ENCODE measurements at places on chromosomes 1 and 21.

GRCh38 chr1:200182701-200183100, 155.2 kb downstream of the NR5A2 start:
- DNase-seq, result no peak

- DNase-seq, result no peak
Observed at GRCh38 chr1:194273660-194274059, 1087.2 kb upstream of the B3GALT2 start.

GRCh38 chr1:31663622-31664452, 19.2 kb upstream of the PEF1 start:
- DNase-seq, result peak; percentile 51

DNA sequence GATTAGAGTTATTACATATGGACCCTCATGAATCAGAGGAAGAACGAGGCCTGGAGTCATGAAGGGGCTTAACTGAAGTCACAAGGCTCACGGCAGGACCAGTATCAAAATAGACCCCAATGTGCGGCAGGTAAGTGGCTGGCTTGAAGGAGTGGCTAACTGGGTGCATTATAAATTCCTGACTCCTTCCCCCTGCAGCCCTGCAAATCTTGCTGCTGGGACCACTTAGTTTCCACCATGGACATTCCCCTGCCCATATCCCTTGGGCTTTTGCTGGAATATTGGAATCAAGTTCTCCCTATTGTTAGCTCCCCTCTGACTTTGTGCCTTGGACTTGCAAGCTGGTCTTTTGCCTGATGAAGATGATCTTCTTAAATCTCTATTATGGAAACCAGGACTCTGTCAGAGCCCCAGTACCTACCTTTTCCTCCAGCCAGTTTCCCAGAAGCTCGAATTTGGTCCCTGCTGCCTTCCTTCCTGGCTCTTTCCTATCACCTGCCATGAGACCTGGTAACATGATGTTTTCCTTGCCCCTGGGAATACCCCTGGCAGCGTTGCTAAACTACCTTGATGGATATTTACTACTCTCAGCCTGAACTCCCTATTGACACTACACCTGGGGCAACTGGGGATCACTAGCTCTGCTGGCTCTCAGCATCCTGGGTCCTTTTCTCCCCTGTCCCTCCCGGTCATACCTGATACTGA, 156.0 kb upstream of the JUN start:
- DNase-seq, result no peak

DNA sequence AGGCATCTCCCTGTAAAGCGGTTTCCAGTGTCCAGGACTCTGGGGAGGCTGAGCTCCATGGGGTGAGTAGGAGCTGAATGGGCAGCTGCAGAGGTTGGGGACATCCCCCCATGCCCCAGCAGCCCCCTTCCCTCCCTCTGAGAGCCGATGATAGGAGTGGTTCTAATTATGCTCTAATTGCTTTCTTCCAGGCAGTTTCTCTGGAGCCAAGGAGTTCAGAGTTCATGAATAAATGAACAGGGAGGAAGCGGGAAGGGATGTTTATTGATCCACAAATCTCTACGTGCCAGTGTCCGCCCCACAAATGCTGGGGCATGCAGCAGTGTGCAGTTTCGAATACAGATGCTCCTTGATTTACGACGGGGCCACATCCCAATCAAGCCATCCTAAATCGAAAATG, 15.6 kb downstream of the NKAIN1 start:
- DNase-seq, result no peak

GRCh38 chr1:39229504-39229903, 25.0 kb downstream of the MACF1 start:
- DNase-seq, result no peak

GRCh38 chr1:24965571-24965930, 35.5 kb upstream of the RUNX3 start:
- no peak for DNase-seq

- DNase-seq, result no peak
Observed at GRCh38 chr1:25647106-25647505, 30.5 kb downstream of the MAN1C1 start.

DNA sequence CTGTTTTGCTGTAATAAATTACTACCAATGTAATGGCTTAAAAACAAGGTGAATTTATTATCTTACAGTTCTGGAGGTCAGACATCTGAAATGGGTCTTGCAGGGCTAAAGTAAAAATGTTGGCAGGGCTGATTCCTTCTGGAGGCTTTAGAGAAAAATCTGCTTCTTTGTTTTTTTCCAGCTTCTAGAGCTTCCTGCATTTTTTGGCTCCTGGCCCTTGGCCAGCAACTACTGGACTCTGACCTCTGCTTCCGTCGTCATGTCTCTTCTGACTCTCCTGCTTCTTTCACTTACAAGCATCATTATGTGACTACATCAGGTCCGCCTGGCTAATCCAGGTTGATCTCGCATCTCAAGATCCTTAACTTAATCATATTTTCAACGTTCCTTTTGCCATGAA, 350.9 kb downstream of the S1PR1 start:
- no peak for DNase-seq

DNA sequence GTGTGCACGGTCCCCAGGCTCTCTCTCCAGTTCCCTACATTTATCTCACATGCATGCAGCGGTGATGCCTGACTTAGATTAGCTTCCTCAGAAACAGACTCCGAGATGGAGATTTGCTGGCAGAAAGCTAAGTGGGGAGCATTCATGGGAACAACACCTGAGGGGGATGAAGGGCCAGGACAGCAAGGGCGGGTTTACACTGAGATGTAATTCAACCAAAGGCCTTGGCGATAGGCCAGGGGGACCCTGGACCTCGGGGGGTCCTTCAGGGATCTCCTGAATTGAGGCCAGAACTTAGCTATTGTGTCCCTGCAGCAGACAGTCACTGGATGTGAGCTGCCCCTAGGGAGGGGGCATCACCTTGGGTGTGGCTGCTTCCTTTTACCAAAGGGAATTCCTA, 246.1 kb upstream of the CSF3R start:
- DNase-seq, result no peak

- DNase-seq, result no peak
Observed at GRCh38 chr1:32335535-32335789, 571 bp downstream of the MARCKSL1 start.

DNA sequence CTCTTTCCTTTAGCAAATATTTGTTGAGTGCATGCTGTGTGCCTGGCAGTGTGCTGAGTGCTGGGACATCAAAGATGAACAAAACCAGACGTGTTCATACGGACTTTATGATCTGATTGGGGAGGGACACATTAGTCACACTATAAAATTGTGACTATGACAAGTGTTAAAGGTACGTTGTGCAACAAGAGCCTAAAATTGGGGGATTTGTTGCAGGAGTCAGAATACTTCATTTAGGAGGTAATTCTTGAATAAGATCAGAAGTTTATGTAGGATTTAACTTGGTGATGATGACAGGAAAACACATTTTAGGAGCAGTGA, 29.6 kb downstream of the B3GALT2 start:
- no peak for DNase-seq

DNA sequence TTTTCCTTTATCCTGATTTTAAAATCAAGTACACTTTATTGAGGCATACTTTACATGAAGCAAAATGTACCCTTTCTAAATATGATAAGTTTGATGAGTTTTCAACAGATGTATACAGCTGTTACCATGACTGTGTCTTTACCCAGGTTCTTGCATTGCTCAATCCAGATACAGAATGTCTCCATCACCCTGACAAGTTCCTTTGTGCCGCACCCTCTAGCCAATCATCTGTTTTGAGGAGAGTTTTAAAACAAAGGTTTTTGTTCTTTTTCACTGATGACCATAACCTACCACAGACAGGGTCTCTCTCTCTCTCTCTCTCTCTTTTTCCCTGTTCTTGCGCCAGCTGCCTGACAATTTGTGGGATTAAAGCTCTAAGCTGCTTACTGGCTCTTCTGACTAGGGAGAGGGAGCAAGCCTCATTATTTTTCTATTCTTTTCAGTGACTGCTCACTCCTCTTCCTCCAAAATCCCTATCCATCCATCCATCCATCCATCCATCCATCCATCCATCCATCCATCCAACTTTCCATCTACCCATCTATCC, 1.2 kb upstream of the KCNE1 start:
- no peak for DNase-seq

DNA sequence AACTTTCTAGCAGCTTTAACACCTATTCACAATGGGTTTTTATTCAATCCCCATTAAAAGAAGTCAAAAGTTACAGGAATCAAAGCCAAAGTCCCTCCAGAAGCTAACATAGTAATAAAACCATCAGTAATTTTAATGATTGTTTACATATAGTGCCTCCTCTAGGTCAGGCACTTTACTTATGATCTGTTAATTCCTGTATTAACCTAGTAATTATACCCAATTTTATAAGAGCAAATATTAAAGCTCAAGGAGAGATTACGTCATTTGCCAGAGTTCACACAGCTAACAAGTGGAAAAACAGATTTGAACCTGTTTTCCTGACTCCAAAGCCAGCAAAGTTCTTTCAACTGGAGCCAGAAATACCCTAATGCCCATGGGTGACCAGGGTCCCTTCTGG, 112.9 kb upstream of the F3 start:
- no peak for DNase-seq

DNA sequence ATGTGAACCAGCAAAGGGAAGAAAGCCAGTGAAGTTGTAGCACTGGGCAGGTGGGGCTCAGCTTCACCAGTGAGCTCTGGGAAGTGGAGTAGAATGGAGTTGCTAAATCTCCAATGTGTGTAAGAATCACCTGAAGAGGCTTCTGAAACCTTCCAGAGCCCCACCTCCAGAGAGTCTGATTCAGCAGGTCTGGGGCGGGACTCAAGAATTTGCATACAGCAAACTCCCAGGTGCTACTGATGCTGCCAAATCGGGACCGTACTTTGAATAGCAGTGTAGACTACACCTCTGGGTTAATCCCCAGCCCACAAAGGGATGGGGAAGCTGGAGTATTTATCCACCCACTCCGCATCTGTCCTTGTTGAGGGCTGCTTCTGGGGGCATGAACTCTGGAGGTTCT, 154.3 kb downstream of the IGSF21 start:
- no peak for DNase-seq

DNA sequence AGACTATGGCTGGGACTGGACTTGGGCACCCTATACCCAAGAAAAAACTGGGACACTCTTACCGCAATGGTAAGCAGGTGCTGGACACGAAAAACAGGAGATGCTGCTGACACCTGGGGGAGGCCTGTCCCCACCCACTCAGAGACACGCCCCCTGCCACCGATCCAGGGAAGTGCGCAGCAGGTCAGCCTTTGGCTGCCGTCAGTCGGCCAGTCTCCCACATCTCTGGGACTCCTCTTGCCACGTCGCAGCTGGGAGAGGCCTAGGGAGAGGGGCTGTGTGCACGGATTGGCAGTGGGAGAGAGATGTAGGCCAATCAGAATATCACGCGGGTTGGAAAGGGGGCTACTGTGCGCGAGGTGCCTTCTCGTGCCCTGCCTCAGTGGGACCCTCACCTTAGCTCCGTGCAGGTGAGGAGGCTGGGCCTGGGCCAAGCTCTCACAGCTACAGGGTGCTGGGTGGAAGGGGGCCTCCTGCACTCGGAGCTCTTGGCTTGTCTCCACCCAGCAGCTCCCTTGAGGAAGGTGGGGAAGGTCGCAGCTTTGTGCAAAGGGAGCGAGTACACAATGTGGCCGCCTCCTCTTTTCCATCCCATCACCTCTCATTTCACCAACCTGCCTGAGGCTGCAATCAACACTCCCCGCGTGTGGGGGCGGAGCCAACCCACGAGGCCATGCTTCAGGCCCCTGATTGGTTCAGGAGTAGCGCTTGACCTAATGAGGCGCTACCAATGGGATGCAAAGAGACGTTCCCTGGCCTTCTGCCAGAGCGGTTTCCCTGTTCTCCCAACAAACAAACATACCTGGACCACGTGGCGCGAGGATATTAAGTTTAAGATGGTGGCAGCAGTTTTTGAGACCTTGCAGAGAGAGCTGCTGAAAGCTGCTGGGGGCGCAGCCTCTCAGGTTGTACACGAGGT, 25.7 kb upstream of the LDLRAP1 start:
- no peak for DNase-seq

All from activated CD4-positive, alpha-beta T cell treated with anti-CD3 and anti-CD28 coated beads, Interleukin-2, amount 50 U/mL, for 16 hours (primary cell).